ENCODE measurements at places on chromosomes 3 and 15. TPM values are rescaled to one million over a fixed set of nuclear protein-coding genes. Genes with fewer than 3 reads are reported as not detected.

Gene SLC15A2
- total RNA-seq: 0.29 TPM

Gene TEX55
- not detected for total RNA-seq

Gene ZNF620
- 1.1 TPM for total RNA-seq

Gene GABRR3
- total RNA-seq: not detected

Gene OSBPL10
- total RNA-seq: 25.0 TPM

DNA sequence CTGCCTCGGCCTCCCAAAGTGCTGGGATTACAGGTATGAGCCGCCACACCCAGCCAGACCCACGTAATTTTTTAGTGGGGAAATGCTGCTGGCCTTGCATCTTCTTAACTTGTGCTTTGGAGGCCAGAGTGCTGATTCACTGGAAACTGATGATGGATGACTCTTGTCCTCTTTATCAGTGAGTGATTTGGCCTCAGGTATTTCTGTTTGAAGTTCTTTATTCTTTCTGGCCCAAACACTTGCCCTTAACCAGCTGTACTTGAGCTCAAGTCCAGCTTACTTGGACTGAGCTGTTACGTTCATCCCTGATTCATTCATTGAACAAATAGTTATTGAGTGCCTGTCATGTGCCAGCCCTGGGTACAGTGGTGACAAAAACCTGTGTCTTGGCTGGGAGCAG is 4.2 kb downstream of the PTPN23 start:
- peaks cover 20% of the 10 kb centered on the region for H3K36me3 ChIP-seq
- no peaks in the 10 kb centered on the region for H3K27me3 ChIP-seq
- no peak overlapping the region for H3K4me3 ChIP-seq
- H3K27ac ChIP-seq: no peak overlapping the region
- peaks cover 7% of the 10 kb centered on the region for H3K4me1 ChIP-seq

DNA sequence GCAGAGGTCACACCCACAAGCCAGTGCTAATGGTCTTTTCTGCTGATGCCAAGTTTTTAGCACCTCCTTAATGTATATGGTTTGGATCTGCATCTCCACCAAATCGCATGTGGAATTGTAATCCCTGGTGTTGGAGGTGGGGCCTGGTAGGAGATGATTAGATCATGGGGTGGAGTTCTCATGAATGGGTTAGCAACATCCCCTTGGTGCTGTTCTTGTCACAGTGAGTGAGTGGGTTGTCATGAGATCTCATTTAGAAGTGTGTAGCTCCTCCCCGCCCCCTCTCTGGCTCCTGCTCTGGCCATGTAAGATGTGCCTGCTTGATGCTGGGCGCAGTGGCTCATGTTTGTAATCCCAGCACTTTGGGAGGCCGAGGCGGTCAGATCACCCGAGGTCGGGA is 37.3 kb upstream of the KLHL6 start:
- no peaks in the 10 kb centered on the region for H3K4me1 ChIP-seq
- no peaks in the 10 kb centered on the region for H3K36me3 ChIP-seq
- no peak overlapping the region for H3K4me3 ChIP-seq

DNA sequence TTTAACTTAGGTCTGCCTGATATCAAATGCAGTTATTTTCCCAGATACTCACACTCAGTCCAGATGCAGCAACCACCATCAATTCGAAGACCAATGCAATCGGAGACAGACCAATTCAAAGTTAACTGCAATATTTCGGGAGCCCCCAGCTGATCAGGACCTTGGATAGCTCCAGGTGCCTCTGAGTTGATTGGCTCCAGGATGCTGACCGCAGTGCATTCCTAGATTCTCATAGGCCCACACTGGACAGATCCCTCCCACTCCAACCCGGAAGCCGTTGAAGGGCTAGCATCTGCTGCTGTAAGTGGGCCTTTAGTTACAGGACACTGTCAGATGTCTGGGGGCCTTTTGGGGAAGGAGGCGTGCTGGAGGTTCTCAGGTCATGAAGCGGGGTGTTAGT is 89.5 kb upstream of the ATP2B2 start:
- no peak overlapping the region for H3K4me3 ChIP-seq
- no peak overlapping the region for H3K27ac ChIP-seq
- H3K27me3 ChIP-seq: peaks cover 5% of the 10 kb centered on the region
- H3K4me1 ChIP-seq: no peaks in the 10 kb centered on the region
- DNase-seq: peak; percentile 89
- no peaks in the 10 kb centered on the region for H3K36me3 ChIP-seq

GRCh38 chr3:45477041-45477725 is 88.8 kb downstream of the LARS2 start:
- no peak overlapping the region for H3K27ac ChIP-seq
- DNase-seq: peak; percentile 18
- peaks cover 16% of the 10 kb centered on the region for H3K36me3 ChIP-seq
- no peaks in the 10 kb centered on the region for H3K27me3 ChIP-seq
- no peak overlapping the region for H3K4me3 ChIP-seq
- H3K4me1 ChIP-seq: peaks cover 30% of the 10 kb centered on the region

DNA sequence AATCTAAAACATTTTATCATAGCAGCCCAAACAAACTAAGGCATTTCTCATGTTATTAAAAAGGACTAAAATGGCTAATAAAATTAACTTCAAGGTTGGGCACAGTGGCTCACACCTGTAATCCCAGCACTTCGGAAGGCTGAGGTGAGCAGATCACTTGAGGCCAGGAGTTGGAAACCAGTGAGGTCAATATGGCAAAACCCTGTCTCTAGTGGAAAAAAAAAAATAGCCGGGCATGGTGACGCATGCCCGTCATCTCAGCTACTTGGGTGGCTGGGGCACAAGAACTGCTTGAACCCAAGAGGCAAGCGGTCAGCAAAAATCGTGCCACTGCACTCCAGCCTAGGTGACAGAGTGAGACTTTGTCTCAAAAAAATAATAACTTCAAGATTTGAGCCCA is 110.2 kb downstream of the NR2E3 start:
- DNase-seq: no peak
- no peak overlapping the region for H3K4me3 ChIP-seq
- no peak overlapping the region for H3K27ac ChIP-seq
- no peaks in the 10 kb centered on the region for H3K27me3 ChIP-seq
- H3K4me1 ChIP-seq: no peaks in the 10 kb centered on the region

GRCh38 chr3:194781617-194782016 is 95.9 kb downstream of the FAM43A start:
- no peaks in the 10 kb centered on the region for H3K36me3 ChIP-seq
- DNase-seq: no peak

DNA sequence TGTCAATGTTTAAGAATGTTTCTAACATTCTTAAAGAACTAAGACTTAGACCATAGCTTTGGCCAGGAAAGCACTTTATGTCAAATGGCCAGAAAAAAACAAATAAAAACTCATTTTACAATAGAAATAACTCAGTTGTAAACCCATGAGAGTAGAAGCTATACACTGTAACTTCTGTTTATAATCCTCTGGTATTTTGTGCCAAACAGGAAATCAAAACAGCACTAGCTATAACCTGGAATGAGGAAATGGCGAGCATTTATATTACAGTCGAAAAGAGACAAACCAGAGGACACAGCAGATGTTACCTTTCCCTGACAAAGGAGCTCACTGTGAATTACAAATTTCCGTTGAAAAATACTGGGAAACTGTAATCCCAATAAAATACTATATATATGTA is 10.3 kb downstream of the GK5 start:
- no peak overlapping the region for H3K4me3 ChIP-seq
- peaks cover 12% of the 10 kb centered on the region for H3K36me3 ChIP-seq
- no peaks in the 10 kb centered on the region for H3K27me3 ChIP-seq

GRCh38 chr15:80904998-80905397 is 84.6 kb downstream of the MESD start:
- peak overlapping the region; percentile 10 for H3K27ac ChIP-seq
- DNase-seq: no peak
- peaks cover 6% of the 10 kb centered on the region for H3K4me1 ChIP-seq
- peaks cover 90% of the 10 kb centered on the region for H3K36me3 ChIP-seq
- no peak overlapping the region for H3K4me3 ChIP-seq

GRCh38 chr3:136283627-136284026 is 33.5 kb downstream of the PCCB start:
- peaks cover 27% of the 10 kb centered on the region for H3K36me3 ChIP-seq
- DNase-seq: peak; percentile 25
- no peak overlapping the region for H3K4me3 ChIP-seq
- H3K27me3 ChIP-seq: no peaks in the 10 kb centered on the region
- no peaks in the 10 kb centered on the region for H3K4me1 ChIP-seq

DNA sequence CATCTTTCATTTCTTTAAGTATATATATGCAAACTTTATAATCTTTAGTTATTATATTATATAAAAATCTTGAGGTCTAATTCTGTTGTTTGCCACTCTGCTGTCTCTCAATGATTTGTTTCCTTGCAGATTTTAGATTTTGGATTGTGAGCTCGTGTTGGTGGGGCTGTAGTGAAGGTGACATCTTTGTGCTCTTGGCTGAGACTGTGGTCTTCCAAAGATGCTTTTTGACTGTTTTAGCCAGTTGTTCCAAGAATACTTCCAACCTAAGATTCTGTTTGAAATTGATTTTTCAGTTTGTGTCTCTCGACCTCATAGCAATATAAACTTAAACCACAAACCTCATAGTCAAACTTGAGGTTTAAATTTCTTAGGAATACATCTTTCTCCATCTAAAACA is 326.5 kb downstream of the SLC9A9 start:
- no peaks in the 10 kb centered on the region for H3K27me3 ChIP-seq
- H3K4me3 ChIP-seq: no peak overlapping the region
- no peaks in the 10 kb centered on the region for H3K36me3 ChIP-seq
- no peak overlapping the region for H3K27ac ChIP-seq
- DNase-seq: no peak

DNA sequence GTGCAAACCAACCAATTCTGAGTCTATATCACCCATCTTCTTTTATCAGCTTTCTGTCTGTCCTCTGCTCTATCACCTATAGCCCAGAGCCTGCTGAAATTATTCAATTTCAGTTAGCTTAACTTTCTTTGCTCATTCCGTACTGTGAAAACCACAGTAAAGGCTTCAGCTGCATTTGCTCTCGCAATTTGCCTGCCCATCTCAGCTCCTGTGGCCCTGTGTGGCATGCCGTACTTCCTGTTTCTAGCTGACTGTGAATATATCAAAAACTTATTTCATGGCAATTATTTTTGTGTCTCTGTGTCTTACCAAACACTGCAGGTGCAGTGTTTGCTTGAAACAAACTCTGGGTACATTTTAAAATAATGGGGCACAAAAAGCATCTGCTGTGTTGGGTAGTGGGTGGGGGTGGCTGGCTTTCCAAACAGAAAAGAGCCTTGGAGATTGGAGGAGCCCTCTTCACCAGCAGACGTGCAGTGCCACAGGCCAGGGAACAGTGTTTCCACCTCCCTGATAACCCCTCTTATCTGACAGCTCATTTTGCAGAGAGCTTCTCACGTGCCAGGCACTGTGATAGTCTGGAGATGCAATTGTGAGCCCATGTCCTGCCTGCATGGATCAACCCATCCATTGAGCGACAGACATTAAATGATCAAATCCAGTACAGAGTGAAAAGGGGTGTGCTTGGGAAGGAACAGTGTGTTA is 45.2 kb downstream of the GASK1A start:
- no peaks in the 10 kb centered on the region for H3K27me3 ChIP-seq
- H3K27ac ChIP-seq: no peak overlapping the region
- no peak for DNase-seq
- H3K4me3 ChIP-seq: no peak overlapping the region
- H3K4me1 ChIP-seq: no peaks in the 10 kb centered on the region
- no peaks in the 10 kb centered on the region for H3K36me3 ChIP-seq

DNA sequence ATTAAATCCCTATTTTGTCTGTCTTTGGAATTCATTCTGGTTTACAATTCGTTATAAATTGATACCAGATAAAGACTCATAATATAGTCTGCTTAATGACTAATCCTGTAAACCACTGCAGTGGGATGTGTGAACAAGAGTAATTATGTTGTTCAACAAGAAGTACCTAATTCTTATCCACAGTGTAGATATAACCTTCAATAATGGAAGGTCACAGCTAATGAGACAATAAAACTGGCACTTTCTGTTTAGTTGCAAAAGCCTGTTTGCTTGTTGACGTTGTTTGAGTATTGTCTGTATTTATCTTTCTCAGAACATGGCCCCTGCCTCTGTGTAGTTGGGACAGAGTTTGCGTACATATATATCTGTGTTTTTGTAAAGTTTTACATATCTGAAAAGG is 26.7 kb downstream of the PIAS1 start:
- H3K27ac ChIP-seq: no peak overlapping the region
- no peaks in the 10 kb centered on the region for H3K4me1 ChIP-seq
- H3K36me3 ChIP-seq: no peaks in the 10 kb centered on the region
- no peaks in the 10 kb centered on the region for H3K27me3 ChIP-seq

DNA sequence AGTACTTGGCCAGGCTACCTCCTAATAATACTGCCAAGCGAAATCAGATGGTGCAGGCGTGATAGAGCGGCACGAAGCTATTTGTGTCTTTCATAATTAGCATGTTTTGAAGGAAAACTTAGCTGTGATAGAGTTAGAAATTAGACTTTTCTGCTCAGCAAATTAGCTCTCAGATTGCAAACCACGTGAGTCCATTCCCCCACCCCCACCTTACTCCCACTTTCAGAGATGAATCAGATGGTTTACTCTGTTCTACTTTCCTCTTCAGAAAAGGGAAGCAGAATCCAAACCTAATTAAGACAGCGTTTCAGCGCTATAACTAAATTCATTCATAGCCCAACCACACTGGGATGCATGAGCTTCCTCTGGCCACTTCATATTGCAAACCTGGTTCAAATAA is 214.6 kb downstream of the SLCO3A1 start:
- H3K36me3 ChIP-seq: no peaks in the 10 kb centered on the region
- H3K4me1 ChIP-seq: peaks cover 21% of the 10 kb centered on the region
- no peak for DNase-seq
- no peak overlapping the region for H3K27ac ChIP-seq
- no peak overlapping the region for H3K4me3 ChIP-seq

GRCh38 chr3:5488771-5489170 is 301.3 kb downstream of the EDEM1 start:
- H3K27ac ChIP-seq: no peak overlapping the region
- DNase-seq: no peak
- no peak overlapping the region for H3K4me3 ChIP-seq
- H3K4me1 ChIP-seq: no peaks in the 10 kb centered on the region
- no peaks in the 10 kb centered on the region for H3K36me3 ChIP-seq

GRCh38 chr3:112693186-112693585 is 52.2 kb upstream of the CCDC80 start:
- H3K4me3 ChIP-seq: no peak overlapping the region
- H3K27me3 ChIP-seq: no peaks in the 10 kb centered on the region
- no peak overlapping the region for H3K27ac ChIP-seq
- no peaks in the 10 kb centered on the region for H3K36me3 ChIP-seq
- DNase-seq: no peak

DNA sequence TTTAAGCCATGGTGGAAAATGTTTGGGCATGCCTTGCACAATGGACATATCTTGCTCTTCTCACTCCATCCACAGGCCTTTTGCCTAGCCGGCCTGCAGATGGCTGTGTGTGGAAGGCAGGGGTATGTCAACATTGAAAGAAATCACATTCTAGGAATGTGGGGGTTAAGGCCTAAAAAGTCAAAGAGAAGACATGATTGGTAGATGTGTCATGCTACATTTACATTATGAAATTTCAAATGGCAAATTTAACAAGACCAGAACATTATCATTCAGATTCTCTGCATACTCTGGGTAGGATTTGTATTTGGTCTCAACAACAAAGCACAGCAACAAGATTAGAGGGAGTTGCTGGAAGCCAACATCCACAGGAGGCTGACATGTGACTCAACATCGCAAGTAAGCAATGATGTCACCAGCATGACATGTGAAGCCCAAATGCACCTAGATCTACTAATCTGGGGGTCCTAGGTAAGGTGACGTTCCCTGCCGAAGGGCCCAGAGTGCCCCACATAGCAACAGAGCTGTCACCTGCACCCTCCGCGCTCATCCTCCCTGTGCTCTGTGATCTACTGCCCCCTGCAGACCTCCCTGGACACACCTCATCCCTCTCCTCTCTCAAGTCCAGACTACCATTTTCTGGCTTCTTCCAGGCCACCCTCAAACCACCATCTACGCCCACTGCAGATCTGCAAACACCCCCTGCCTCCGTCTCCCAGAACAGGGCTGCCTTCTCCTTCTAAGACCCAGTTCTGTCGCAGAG is 39.4 kb downstream of the CLDN18 start:
- H3K27ac ChIP-seq: peak overlapping the region; percentile 84
- peaks cover 6% of the 10 kb centered on the region for H3K36me3 ChIP-seq
- peak; percentile 62 for DNase-seq
- no peak overlapping the region for H3K4me3 ChIP-seq

All from osteoblast (primary cell).